ENCODE measurements at places on chromosomes 11 and 22. TPM values are rescaled to one million over a fixed set of nuclear protein-coding genes. Genes with fewer than 3 reads are reported as not detected.

- DNase-seq, result no peak
These were observed 54.7 kb downstream of the CDKN1C start for GRCh38 chr11:2830886-2831285.

- DNase-seq, result no peak
These were observed 9.0 kb downstream of the CLPB start for GRCh38 chr11:72425053-72425980.

DNA sequence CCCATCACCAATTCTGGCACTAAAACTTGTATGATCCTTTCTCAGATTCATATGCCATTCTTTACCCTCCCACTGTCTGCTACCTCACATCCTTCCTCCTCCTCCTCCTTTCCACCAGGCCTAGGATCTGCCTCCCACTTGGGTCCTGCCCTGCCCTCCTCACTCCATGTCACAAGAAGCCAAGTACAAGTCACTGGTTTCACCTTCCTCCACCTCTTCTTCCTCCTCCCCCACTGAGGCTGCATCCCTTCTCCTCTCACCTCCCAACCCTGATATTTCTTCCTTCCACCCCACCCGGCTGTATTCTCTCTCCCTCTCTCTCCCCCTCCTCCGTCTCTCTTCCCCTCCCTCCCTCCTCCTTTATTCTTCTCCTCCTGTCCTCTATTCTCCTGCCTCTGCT lies 46.6 kb downstream of the LARGE1 start:
- no peak for DNase-seq

DNA sequence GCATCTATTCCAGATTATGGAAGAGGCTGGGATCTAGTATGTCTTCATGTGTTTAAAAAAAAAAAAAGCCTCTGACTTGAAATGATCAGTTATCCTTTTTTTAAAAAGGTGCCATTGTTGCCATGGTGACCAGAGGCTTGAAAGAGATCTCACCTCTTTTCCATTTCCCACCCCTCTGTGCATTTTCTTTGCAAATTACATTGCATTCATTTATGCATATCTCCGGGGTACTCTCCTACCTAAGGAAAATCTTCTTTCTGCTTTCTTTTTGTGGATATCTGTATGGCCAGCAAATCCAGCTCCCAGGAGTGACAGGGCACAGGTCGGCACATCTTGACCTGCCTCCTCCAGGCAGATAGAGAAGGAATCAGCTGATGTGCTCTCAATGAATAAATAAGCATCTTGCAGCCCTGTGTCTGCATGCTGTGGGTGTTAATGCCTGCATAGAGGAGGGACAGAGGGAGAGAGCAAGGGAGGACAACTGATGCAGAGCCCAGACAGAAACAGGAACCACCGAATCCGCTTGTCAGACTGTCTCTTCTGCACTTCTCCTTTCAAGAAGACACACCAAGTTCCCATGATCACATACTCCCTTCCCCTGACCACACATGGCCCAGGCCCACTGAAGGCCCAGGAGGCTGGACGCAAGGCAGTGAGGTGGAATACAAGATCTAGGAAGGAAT lies 50.9 kb downstream of the CWC15 start:
- no peak for DNase-seq

- no peak for DNase-seq
These were observed 13.2 kb downstream of the POLA2 start for GRCh38 chr11:65274735-65275682.

DNA sequence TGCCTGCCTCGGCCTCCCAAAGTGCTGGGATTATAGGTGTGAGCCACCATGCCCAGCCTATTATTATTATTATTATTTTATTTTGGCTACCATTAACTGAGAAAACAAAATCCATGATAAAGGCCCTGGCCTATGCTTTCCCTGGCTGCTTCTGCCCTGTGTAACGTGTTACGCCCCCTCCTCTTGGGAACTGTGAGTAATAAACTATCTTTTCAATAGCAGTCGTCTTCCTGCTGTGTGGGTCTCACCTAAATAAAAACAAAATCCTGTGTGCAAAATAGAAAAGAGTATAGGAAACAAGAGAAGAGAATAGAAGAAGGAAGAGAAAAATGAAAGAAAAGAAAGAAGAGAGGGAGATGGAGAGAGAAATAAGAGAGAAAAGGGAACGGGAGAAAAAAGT lies 237.0 kb downstream of the MIAT start:
- DNase-seq, result no peak

GRCh38 chr11:112579282-112579681 lies 318.6 kb upstream of the PLET1 start:
- DNase-seq, result no peak

DNA sequence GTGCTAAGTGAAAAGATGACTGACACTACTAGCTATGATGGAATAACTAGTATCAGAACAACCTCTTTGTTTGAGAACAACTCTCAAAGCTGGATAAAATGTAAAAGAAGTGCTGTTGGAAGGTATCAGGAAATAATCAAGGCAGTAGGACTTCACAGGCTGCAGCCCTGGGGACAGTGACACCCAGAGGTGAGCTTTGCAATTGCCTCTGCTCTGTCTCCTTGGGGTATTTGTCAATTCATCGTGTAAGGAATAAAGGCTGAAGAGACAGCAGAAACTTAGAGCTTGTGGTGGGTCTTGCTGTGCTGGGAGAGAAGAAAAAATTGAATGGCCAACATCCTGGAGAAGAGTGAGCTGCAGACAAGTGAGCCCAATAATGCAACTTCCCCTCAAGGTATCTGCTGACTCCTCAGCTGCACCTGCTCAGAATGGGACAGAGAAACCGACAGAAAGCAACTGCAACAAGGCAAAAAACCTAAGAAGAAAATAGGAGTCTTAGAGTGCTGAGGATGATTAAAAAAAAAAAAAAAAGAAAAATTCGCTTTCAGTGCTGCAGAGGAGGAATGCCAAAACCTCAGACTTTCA lies 141.1 kb downstream of the RCN1 start:
- no peak for DNase-seq

DNA sequence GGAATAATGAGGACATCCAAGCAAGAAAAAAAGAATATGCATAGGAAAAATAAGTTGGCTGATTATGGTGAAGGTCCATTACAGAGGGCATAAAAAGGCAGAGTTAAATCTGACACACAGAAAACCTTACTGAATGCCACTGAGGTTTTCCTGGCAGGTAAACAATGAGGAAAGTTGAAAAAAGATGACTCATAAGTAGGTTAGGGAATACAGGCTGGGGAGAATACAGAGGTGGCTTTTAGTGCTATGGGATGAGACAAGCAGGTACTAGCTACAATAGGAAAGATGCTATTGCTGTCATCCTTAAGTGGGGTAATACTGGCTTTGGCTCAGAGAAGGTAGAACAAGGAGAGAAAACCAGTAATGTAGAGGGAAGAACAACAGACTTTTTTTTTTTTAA lies 44.7 kb downstream of the CSTF3 start:
- no peak for DNase-seq

DNA sequence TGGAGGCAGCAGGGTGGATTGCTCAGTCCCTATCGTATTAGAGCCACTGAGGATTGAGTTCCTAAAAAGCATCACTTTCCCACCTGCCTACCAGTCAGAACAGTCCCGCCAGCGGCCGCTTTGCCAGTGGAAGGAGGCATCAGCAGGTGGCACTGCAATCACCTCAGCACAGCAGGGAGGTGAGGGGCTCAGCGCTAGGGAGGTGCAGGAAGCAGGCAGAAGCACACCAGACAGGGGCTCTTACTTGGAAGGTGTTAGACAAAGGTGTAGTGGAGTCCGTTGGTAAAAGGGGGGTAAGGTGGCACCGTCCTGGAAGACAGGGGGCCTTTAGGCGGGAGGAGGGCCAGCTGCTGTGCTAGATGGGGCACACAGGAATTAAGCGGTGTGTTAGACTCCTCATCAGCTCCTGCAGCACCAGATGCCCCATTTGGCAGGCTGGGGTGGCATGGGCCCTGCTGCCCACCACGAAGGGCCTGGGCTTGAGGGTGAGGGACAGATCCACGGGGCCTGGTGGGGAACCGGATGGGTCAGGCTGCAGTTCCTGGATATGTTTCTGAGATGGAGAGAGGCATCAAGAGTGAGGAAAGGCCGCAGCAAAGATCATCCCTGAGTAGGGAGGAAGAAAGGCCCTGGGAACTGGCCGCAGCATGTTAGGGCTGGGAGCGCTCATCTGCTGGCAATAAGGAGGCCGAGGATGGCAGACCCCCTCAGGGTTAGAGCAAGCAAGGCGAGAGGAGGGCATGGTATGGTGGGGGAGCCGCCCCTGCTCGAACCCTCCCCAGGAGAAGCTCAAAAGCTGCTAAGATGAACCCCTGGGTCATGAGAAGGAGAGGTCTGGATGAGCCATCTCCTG lies 42.5 kb downstream of the C11orf58 start:
- DNase-seq, result no peak

DNA sequence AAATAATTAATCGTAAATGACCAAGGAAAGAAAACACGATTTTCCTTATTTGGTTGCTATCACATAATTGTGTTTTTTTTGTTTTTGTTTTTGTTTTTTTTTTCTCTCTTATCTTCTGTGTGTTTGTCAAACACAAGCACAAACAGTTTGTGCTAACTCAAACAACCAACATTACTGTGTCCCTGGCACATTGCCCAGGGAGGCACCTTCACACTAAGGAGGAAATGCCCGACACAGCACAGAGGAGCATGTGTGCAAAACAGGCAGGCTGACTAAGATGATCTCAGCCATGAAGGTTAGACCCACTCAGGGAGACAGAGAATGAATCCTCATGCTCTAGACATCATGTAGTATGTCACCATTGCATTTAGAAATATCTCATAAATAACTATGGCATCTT lies 130.1 kb downstream of the SOX6 start:
- no peak for DNase-seq

- DNase-seq, result no peak
These were observed 1.6 kb downstream of the CRACR2B start for GRCh38 chr11:829176-829846.

DNA sequence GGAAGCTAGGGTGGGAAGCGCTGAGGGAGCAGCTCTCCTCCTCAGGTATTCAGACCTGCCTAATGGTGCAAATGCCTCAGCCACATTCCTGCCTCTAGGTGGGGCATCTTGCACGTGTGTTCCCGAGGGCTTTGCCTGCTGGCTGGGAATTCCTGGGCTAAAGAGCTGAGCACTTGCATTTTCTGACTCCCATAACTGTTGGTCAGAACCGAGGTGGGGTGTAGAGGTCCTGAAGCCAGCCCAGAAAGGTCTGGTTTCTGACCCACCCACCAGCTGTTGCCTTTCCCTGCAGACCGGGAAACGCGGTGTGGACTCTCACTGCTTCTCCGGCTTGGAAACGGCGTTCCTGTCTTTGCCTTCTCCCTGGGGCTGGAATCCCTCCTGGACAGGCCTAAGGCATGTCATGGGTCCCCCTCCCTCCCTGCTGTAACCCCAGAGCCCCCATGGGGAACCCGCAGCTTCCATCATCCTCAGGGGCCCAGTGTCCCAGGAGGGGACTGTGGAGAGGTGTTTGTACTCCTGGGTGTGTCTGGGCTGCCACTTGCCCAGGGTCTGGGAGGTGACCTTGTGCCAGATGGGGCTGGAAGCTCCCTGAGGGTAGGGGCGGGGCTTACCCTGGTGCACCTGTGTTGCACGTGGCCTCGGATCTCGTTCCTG lies 24.0 kb upstream of the SMIM38 start:
- peak; percentile 50 for DNase-seq

- no peak for DNase-seq
These were observed 19.6 kb downstream of the SLC22A12 start for GRCh38 chr11:64610596-64610995.

DNA sequence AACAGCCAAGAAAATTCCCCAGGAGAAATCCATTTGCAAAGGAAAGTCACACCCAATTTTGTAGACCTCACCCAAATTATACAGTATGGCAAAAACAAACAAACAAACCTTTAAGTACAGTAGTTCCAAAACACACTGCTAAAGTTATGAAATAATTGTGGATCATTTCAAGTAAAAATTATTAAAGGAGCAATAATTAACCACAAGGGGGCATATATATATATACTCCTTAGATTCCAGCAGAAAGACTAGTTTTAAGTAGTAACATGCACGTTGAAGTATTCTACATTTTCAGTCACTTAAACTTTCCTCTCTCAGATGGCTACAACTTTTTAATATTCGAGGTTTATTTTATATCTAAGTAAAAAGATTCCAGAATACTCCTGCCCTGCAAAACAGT lies 26.8 kb downstream of the RNF141 start:
- no peak for DNase-seq

- DNase-seq, result no peak
These were observed 89.5 kb upstream of the DDI1 start for GRCh38 chr11:103946793-103947545.

GRCh38 chr11:37571246-37571645 lies 973.2 kb upstream of the RAG2 start:
- no peak for DNase-seq

DNA sequence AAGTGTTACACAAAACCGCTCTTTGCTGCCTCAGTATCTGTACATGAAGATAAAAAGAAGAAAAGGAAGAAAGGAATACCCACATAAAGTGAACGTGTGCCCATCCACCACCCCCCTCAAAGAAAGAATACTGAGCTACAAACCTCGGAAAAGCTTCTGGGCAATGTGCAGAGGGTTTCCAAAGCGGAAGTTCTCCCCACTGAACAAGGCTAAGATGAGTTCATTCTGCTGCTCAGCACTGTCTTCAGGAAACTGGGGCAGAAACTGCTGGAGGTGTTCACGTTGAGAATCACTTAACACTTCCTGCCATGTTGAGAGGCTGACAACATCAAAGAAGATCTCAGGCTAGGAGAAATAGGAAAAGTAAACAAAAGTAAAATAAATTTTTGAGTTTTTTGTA lies 6.9 kb downstream of the NFRKB start:
- DNase-seq, result no peak

RBMXL2 gene
- total RNA-seq, result not detected

ACR gene
- 1.7 TPM for total RNA-seq

PSMC3 gene
- total RNA-seq, result 142 TPM

SVIP gene
- 4.6 TPM for total RNA-seq

CUL5 gene
- total RNA-seq, result 31.3 TPM

FGF19 gene
- not detected for total RNA-seq

NCR3LG1 gene
- total RNA-seq, result 23.9 TPM

SLC36A4 gene
- 23.0 TPM for total RNA-seq

ANO1 gene
- total RNA-seq, result 8.6 TPM

HOATZ gene
- total RNA-seq, result not detected

MYEOV gene
- 0.72 TPM for total RNA-seq
